Pulmonary artery endothelial cell (primary cell): ENCODE measurements at places on chromosomes 2 and 18. TPM values are rescaled to one million over a fixed set of nuclear protein-coding genes. Genes with fewer than 3 reads are reported as not detected.

Gene KCNG2
- not detected in 2 replicates for total RNA-seq

Gene PPP4R3B
- 46.6 and 65.8 TPM in 2 replicates for total RNA-seq

Gene TNS1
- 26.2 and 30.4 TPM in 2 replicates for total RNA-seq

Gene EFEMP1
- 3,607 and 5,886 TPM in 2 replicates for total RNA-seq

Gene TMEM237
- total RNA-seq = 31.5 and 81.9 TPM in 2 replicates

- DNase-seq = no peak
Observed at GRCh38 chr2:44135771-44136170, 32.9 kb upstream of the PPM1B start.

DNA sequence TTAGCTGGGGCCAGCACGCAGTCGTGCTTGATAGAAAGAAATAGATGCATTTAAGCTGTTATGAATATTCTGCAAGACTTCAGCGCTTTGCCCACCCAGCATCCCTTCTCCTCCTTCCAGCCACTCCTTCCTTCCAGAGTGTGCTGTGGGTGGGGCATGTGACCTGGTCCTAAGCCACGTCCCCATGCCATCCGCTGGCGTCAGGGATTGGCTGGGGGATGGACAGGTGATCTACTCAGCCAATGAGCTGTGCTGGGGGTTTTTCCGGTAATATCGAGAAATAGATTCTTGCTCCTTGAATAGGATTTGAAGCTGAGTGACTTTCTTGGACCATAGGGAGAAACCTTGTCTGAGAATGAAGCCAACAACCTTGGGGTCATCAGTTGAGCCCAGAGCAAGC is 4.8 kb upstream of the ZAP70 start:
- DNase-seq = no peak

DNA sequence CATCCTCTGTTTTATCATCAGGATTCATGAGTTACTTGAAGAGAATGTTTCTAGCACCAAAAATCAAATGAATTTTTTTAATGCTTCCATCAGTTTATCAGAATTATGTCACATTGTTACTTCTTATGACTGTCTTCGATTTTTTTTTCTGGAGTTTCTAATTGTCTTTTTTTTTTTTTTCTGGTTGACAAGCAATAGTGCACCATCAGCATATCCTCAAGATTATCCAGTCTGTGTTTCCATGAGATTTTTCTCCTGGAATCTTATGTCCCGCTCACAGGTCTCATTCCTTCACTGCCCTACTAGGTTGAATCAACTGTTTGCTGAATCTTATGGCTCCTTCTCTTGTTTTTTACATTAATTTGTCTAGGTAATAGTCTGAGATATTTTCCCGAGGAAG is 16.0 kb downstream of the R3HDM1 start:
- DNase-seq = no peak

GRCh38 chr2:71882949-71883472 is 264.7 kb downstream of the CYP26B1 start:
- DNase-seq = peak; percentile 11

DNA sequence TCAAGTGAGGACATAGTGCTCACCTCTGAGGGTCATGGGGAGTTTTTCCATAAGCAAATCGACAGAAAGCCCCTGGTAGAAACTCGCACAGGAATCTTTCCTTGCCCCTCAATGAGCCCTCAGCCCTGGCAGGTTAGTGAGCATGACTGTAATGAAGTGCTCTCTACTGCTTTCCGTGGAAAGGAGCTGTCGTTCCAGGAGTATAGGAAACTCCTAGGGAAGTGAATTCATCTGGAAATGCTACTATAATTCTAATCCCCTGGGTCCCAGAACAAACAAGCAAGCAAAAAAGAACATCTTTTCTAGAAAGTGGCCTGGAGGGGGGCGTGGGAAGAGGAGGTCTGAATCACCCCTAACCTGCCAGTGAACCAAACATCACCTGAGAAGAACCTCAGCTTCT is 18.1 kb downstream of the BCL2L11 start:
- no peak for DNase-seq

- DNase-seq = no peak
Observed at GRCh38 chr2:162070228-162070936, 3.6 kb downstream of the DPP4 start.

GRCh38 chr18:3061581-3062312 is 48.8 kb upstream of the LPIN2 start:
- DNase-seq = no peak

GRCh38 chr2:62250239-62250638 is 54.3 kb downstream of the B3GNT2 start:
- no peak for DNase-seq

- DNase-seq = no peak
Observed at GRCh38 chr2:108933691-108934117, 55.3 kb downstream of the EDAR start.

GRCh38 chr2:112189001-112189556 is 50.9 kb downstream of the FBLN7 start:
- DNase-seq = no peak

DNA sequence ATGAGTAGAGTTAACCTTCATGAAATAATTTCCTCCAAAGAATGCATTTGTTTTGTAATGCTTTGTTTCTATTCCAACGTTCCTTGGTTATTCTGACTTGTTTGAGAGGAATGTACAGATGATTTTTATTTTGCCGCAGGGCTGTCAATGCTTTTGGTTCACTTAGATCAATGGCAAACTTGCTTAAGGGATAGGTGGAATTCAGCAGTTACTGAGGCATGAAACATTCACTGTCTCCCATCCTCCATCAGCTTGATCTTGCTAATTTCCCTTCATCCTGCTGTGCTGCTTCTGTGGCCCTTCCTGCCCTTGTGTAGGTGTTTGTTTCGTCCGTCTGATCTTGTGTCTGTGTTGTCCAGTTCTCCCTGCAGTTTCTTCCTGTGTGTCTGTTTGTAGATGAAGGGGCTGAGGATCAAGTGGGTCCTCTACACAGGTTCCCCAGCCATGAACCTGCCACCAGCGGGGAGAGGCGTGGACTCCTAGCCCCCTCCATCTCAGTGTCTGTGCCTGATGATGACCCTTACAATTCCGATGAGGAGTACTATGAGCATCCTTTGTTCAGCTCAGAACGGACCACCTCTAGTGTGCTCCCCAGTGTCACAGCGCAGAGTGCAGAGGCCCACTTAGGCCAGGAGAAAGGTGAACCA is 84.2 kb upstream of the UNC80 start:
- DNase-seq = no peak

DNA sequence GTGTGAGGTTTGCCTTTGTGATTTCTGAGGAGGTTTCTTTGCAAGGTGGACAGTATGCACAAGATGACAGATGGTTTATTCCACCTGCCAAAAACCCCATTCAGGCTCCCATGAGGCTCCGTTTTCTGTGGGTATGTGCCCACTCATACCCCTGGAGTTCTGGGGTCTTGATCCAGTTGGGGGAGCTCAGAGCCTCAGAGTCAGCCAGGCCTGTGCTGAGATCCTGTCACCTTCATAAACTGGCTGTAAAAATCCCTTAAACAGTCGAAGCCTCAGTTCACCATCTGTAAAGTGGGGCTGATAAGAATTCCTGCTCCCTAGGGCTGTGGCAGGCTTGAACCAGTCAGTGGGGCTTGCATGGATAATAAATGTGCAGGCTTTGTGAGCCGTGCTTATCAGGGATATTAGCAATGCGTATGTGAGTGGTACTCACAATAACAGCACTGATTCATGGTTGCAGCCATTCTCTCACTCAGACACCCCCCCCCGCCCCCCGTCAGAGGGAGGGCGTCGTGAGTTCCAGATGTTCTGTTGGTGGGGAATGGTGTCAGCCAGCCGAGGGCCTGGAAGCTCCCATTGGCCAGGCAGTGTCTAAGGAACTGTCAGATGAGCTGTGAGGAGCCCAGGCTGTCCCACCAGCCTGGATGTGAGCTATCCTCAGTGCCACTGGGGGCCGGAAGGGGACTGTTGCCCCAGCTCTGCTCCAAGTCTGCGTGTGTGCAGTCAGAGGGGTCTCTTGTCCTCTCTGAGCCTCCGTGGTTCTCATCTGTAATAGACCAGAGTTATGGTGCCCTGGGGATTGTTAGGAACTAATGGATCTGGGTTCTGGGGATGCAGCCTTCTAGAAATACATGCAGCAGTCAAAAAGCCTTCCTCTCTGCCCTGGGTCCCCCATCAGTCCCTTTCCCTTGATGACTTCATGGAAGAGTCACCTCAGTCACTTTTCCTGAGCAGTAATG is 51.7 kb downstream of the KCNIP3 start:
- no peak for DNase-seq
